ENCODE measurements at places on chromosomes 2 and 18. TPM values are rescaled to one million over a fixed set of nuclear protein-coding genes. Genes with fewer than 3 reads are reported as not detected.

- no peak for DNase-seq
Measured at GRCh38 chr2:219250049-219250781, 2.8 kb upstream of the TUBA4B start.

GRCh38 chr2:239152916-239153305 lies 247.9 kb downstream of the HDAC4 start:
- DNase-seq = no peak

Gene NAT8
- total RNA-seq = not detected

Gene PDCD1
- 0.41 TPM for total RNA-seq

Gene INHBB
- total RNA-seq = 3.3 TPM

Gene POTEI
- total RNA-seq = under 0.01 TPM

DNA sequence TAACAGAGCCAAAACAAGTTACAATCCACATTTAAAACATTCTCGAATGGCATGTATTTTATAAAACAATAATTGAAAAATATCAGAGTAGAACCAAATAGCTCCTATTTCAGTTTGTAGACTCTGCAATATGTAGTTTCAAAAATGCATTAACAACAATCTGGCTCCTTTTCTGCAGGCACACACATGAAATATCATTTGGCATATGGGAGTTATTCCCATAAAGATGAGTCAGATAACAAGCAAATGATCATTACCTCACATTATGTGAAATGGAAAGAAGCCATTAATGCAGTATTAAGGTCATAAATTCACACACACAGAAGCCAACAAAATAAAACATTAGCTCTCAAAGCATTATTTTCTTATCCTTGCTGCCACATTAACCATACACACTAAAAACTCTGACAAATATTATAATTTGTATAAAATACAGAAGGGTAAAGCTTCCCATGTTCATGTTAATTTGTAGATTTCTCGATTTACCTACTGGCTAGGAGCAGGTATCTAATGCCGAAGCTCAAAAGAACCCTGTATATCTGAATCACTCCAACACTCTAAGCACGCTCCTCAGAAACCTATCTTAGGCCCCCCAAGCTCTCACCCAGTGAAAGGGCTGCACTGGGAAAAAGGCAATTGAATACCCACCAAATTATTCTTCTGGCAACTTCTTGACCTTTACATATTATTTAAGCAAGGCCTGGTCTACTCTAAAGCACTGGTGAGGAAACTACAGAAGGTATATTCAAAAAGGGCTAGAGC lies 13.8 kb downstream of the NBAS start:
- DNase-seq = no peak

Gene DSG1
- total RNA-seq = under 0.01 TPM

- DNase-seq = no peak
Measured at GRCh38 chr18:44852818-44853217, 172.1 kb downstream of the SETBP1 start.

GRCh38 chr2:1024981-1025380 lies 74.3 kb downstream of the SNTG2 start:
- DNase-seq = no peak

DNA sequence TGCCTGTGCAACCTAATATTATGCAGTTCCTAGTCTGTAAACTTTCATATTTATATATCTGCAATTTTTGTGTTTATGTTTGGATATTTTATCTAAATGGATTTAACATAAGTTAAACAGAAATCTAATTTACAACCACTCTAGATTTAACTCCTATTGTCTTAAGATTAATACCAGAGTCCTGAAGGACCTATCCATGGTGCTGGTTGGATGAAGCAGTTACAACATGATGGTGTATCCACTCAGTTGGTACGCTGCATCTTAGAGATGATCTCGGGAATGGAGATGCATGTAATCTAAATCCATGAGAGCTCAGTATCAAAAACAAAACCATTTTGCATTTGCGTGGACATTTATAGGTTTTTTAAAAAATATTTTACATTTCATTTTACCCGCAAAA lies 745.9 kb upstream of the SLC8A1 start:
- no peak for DNase-seq

DNA sequence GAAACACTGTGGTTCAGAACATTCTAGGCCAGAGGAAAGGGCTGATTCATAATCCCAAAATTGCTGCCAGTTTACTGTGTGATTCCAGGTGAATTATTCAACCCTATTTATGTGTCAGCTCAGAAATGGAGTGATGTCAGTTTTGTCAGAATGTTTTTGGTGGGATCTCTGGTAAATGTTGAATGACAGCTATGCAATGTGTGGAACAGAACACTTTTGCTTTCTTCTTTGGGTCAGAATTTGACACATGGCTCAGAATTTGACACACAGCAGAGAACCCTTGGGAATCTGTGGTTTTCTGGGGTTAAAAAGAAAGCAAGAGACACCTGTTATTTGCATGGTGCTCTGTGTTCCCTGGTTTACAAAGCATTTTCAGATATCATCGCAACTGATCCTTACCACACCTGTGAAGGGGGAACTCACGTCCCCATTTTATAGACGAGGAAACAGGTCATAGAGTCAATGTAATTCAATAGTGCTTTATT lies 1.6 kb upstream of the MTA3 start:
- DNase-seq = no peak

DNA sequence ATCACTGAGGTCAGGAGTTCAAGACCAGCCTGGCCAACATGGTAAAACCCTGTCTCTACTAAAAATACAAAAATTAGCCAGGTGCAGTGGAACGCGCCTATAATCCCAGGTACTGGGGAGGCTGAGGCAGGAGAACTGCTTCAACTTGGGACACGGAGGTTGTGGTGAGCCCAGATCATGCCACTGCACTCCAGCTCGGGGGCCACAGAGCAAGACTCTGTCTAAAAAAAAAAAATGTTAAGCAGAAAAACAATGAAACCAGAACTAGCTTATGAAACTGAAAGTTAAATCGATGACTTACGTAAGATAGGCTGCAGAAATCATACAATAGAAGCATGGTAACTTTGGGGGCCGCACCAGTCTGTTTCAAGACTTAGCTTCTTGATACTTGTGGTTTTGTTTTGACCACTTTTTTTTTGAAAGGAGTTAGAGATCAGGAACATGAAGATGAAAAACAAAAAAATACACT lies 6.2 kb upstream of the GPR155 start:
- no peak for DNase-seq

Gene KCNG2
- under 0.01 TPM for total RNA-seq

DNA sequence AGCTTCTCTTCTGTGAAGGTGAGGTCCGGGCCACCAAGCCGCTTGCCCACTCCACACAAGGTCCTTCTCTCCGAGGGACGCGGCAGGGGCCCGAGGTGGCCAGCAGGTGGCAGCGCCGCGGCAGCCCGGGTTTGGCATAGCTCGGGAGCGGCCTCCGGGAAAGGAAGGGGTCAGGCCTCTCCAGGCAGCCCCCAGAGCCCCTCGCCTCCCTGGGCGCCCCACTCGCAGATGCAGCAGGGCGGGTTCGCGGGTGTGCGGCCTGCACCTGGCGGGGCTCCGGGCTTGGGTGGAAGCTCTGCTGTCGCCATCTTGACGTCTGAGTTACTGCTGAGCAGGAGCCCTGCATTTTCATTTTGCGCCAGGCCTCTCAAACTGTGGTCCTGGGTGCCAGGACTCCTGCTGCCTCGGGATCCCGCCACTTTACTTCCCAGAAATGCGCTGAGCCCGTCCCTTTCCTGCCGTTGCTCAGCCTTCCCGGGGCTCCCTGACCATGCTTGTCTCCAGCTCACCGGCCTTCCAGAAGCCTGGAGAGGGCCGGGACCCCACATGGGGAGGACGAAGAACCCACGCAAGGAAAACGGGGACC lies 18.6 kb upstream of the NCL start:
- DNase-seq = peak; percentile 78

GRCh38 chr2:137959166-137959565 lies 5.1 kb upstream of the HNMT start:
- no peak for DNase-seq

Gene TRIM54
- total RNA-seq = not detected

- no peak for DNase-seq
Measured at GRCh38 chr2:215454519-215455246, 18.8 kb upstream of the FN1 start.

DNA sequence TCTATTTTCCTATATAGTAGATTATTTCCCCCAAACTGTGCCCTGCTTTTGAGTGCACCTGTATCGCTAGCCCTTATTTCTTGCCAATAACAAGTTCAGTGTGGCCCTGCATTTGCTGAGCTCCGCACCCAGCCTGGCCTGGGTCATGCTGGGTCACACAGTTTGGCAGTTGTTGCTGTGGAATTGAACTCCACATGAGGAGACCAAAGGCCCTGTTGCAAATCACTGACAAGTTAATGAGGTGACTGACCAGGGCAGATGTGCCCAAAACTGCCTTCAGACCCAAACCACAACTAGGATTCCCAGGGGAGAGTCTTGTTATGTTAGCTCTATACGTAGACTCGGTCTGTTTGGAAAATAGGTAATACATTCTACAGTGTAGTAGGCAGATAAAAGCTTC lies 31.0 kb downstream of the COL4A4 start:
- no peak for DNase-seq

Gene SATB2
- 440 TPM for total RNA-seq

GRCh38 chr18:6785411-6785810 lies 55.9 kb downstream of the ARHGAP28 start:
- no peak for DNase-seq

Gene RFTN2
- 22.8 TPM for total RNA-seq

Gene CD8B
- total RNA-seq = not detected

DNA sequence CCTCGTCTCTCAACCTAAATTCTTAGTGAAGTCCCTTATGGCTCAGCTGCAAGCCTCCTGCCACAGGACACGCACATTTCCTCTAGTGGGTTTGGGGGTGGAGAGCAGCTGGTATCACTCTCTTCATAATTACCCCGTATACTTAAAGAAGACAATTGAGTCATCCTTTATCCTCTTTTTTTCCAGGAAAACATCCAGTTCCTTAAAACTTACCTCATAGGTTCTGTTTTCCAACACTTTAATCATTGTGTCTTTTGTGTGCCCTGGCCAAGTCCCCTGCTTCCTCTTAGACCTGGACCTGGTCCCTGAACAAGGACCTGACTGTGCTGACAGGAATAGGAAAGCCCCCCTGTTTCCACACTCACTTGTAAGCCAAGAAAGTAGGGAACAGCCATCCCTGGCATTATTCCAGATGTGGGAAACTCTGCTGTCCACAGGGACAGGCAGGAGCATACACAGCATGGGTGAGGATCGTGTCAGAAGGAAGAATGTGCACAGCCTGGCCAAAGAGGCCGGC lies 42.3 kb upstream of the MYO1B start:
- no peak for DNase-seq

- DNase-seq = no peak
Measured at GRCh38 chr2:202113571-202114142, 40.6 kb downstream of the KIAA2012 start.

Gene CTAGE1
- total RNA-seq = not detected

DNA sequence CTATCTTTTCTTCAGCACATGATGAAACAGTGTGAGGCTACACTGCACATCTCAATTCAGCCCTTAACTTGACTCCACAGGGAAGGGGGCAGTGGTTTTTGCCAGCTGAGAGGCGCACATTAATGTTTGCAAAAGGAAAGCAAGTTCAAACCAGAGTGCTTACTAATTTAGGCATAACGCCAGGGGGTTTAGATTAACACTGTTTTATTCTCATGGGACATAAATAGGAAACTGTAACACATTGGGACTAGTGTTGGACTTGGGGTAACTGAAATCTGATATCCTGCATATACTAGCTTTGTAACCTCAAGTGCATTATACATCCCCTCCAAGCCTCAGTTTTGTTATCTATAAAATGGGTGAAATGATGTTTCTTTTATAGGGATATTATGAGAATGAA lies 821.2 kb upstream of the ID2 start:
- no peak for DNase-seq

- no peak for DNase-seq
Measured at GRCh38 chr18:4101009-4101408, 354.1 kb downstream of the DLGAP1 start.

GRCh38 chr2:180983468-180984242 lies 3.2 kb downstream of the UBE2E3 start:
- peak; percentile 34 for DNase-seq

DNA sequence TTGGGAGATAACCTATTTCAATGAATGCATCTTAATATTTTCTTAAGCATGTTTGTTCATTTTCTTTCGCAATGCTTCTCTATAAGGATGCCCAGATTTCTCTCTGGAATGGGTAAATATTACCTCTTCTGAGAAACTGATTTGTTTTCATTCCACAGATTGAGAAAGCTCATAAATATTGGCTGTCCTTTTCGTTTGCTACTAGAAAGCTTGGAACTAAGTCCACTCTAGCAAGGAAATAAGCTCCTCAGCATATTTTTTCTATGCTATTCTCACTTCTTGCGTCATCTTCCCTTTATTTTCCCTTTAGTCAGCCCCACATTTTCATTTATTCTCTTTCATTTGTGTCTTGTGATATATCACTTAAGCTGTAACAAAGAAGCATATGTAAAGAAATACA lies 76.3 kb downstream of the ANTXR1 start:
- DNase-seq = no peak

Gene DCAF17
- total RNA-seq = 70.5 TPM

Gene EN1
- not detected for total RNA-seq

DNA sequence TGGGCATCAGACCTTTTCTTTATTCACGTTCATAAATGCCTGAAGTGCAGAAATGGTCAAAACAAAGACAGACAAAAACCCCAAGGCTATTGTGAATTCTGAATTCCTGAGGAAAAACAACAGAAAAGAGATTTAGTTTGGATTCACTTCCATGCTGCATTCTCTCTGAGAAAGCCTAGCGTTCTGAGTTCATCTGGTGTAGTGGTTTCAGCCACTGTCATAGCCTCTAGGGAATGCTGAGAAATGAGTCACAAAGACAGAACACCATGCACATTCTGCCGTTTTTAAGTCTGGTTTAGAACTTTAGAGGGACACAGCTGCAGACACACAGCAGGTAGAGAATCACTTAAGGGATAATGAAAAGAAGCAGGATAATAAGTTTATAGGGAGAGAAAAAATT lies 93.8 kb downstream of the LRP1B start:
- no peak for DNase-seq

DNA sequence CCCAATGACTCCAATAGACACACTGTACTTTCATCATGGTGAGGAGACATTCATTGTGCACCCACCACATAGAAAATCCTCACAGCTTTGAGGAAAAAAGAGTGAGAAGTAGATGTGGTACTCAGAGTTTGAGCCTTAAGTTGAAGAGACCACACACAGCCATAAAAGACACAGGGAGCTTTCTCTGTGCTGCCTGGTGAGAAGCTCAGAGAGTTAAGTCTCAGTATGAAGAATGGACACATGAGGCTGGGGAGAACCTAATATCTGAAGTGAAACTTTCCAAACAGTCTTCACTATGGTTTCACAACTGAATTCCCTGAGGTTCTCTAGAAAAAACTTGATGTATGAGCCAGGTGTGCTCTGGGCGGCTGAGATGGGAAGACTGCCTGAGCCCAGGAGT lies 237.9 kb downstream of the NBAS start:
- DNase-seq = no peak

Gene RESP18
- total RNA-seq = 0.82 TPM

Gene AFG3L2
- total RNA-seq = 33.8 TPM

- DNase-seq = no peak
Measured at GRCh38 chr2:40428439-40428838, 23.5 kb downstream of the SLC8A1 start.

DNA sequence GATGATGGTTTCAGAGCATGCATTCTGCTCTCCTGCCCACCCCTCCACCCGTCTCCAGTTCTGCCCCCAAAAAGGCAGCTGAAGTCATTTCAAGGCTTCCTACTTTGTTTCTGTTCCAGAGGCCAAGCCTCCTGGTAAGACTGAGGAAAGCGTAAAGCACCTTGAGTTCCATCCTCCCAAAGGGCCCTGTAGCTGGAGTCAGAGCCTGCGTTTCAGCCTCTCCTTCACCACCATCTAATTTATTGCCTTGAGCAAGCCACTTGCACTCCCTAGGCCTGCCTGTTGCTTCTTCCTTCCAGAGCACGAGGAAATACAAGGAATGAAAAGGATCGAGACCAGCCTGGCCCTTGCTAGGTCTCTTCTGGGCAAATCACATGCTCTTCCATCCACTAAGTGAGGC lies 244.2 kb upstream of the RAB12 start:
- no peak for DNase-seq
